Motor neuron (in vitro differentiated cells): ENCODE measurements at places on chromosomes 12 and 14. TPM values are rescaled to one million over a fixed set of nuclear protein-coding genes. Genes with fewer than 3 reads are reported as not detected.

DNA sequence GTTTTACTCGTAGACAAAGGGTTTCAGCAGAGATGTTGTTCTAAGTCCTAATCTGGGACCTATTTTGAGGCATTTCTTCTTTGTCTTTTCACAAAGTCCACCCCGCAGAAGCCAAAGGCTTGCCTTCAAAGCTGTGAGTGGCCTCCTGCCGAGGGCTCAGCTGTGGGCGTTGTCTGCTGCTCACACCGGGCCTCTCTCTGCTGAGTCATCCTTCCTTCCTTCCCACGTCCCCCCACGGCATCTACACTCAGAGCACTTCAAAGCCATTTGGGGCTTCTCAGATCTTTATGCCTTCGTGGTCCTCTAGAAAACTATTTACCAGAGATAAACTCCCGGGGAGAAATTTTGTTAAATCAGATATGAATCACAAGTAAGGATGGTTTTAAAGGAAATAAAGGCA lies 115.9 kb upstream of the TMPO start:
- ATAC-seq = peak; percentile 83

GRCh38 chr12:80625901-80626300 lies 81.5 kb upstream of the MYF6 start:
- no peak for ATAC-seq

- no peak for ATAC-seq
Observed at GRCh38 chr12:32496946-32497345, 97.6 kb downstream of the FGD4 start.

DNA sequence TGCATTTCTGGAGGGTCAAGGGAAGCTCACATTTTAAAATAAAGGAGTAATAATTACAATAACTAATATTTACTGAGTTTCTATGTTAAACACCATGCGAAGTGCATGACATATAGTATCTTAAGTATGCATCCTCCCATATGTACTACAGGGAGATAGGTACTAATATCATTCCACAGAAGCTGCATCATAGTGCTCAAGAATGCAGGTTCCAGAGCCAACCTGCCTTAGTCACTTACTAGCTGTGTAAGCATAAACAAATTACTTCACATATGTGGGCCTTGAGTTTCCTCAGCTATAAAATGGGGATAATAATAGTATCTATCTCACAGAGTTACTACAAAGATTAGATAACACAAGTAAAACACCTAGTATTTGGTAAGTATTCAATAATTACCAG lies 18.3 kb downstream of the ARMH4 start:
- peak; percentile 20 for ATAC-seq

DNA sequence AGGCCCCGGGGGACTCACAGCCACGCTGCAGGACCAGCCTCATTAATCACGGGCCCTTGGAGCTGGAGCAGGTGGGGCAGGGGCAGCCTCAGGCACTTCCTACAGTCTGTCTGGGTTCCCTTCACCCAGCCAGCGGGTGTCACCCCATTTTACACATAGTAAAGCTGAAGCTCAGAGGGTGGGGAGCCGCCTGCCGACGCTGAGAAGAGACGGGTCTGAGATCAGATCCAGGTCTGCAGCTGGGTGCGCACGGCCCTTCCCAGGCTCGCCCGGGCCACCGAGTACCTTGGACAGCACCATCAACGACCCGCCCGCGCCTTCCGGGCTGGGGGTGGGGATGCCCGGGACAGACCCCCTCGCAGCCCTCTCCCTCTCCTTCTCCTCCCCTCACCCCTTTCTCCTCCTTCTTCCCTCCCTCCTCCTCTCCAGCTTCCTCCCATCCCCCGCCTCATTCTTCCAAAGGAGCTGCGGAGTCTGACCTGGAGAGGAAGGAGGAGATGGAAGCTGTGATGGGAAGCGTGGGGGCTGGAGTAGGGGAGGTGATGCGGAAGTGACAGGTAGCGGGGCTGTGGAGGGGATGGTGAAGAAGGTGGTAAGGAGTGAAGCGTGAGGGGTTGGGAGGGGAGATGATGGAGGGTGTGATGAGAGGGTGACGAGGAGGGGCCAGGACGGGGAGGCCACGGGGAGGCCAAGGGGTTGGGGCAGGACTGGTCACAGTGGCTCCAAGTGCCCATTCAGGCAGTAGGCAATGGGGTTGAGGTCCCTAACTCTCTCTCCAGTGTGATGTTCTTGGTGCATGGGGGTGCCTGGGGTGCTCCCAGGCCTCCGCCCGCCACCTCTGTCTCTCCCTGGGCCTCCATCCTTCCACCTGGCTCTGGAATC lies 8.8 kb downstream of the DTX1 start:
- ATAC-seq = peak; percentile 55

- no peak for ATAC-seq
Observed at GRCh38 chr12:109814600-109815150, 18.5 kb downstream of the TRPV4 start.

The C1RL gene
- 4.5 and 5.1 TPM in 2 replicates for total RNA-seq

DNA sequence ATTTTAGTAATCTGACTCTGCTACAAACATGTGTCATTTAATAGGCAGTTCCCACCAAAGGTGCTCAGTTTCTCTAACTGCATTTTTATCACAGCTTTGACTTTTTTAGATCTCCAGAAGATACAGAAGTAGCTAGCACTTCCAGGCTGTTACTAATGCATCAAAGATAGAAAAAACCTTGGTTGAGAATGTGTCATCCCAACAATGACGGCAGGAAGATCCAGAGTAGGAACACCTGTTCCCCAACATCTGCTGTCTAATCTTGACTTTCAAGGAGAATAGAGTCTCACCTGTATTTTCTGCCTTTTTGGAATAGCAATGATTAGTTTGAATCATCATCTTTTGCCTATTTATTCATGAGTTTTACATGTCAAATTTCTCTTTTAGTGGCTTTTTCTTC lies 45.0 kb downstream of the ARMH4 start:
- ATAC-seq = no peak

DNA sequence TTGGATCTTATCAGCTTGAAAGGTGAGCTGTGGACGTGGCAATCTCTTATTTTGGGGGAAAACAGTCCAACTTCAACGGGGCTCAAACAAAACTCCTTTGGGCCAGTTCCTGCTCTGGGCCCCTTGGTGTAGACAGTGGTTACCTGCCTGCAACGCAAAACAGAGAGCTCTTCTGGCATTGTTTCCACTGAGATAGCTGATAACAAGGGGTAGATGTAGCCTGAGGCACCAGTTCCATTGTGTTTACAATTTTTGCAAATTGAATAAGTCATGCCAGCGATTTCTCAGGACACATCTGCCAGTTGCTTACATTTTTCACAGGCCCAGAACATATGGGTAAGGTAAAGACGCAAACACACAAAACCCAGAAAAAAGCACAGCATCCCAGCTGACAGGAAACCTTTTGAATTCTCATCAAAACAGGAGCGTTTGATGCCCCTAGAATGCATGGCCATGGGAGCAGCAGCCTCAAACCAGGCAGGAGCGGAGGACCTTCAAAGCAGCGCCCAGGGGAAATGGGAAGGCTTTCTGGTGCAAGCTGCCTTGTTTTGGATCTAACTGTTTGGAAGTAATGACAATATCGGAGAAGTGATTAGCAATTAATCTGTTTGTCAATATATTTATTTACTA lies 259.7 kb downstream of the AACS start:
- no peak for ATAC-seq

The PLEKHD1 gene
- 0.33 and 0.56 TPM in 2 replicates for total RNA-seq

GRCh38 chr14:26593357-26593756 lies 4.5 kb downstream of the NOVA1 start:
- ATAC-seq = no peak

- ATAC-seq = no peak
Observed at GRCh38 chr12:64889434-64890216, 65.2 kb downstream of the TBC1D30 start.

The NR1H4 gene
- total RNA-seq = 3.6 TPM in 1 of 2 replicates, not detected in the other

DNA sequence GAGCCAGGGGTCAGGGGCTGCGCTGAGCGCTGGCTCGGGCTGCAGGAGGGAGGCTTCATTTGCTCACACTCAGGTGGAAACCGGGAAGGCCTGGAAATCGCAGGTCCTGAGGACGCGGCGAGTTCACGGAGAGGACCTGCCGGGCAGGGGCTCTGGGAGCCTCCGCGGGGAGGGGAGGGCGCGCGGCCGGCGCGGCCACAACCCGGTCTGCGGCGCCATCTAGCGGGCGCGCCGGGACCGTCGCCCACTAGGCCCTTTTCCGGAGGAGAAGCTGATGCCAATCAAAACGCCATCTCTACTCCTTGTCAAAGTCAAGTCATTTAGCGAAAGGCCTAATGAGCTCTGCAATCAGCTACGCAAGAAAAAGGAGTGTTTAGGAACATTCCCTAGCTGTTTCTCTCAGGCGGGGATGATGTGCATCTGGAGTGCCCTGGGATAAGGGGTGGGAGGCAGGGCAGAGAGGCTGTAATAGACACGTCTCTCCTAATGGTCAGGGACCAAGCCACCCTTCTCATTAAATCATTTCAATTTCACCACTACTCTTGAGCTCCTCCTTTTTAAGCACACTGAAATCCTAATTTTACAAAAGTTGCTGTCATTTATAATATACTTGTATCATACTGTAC lies 885.8 kb upstream of the TMEM132C start:
- ATAC-seq = peak; percentile 96

GRCh38 chr12:97748298-97748697 lies 285.7 kb downstream of the RMST start:
- no peak for ATAC-seq

GRCh38 chr14:101877766-101878165 lies 86.6 kb upstream of the DYNC1H1 start:
- no peak for ATAC-seq

The LHX5 gene
- total RNA-seq = 1.6 TPM in 1 of 2 replicates, not detected in the other

- ATAC-seq = no peak
Observed at GRCh38 chr12:21773806-21774205, 700 bp downstream of the KCNJ8 start.

The IFNG-AS1 gene
- total RNA-seq = not detected in 2 replicates

GRCh38 chr14:25032092-25032784 lies 17.7 kb downstream of the STXBP6 start:
- ATAC-seq = no peak

DNA sequence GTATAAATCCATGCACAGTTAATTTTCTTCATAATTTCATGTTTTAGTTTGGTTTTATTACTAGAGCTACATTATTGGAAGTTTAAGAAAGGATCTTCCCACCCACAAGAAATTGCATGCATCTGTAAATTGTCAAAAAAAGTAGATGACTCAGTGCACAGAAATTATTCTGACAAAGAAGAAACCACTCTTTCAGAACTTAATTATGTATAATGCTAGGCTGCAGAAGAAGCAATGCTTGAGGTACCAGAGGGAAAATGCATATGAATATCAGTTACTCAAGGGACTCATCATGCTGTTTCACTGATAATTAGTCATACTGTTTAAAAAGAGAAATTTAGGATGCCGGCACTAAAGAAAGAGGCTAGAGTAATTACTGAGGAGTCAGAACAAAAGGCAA lies 147.0 kb downstream of the SLC16A7 start:
- ATAC-seq = no peak

The FKBP3 gene
- total RNA-seq = 90.6 and 101 TPM in 2 replicates

The TAS2R42 gene
- 2.8 and 3.3 TPM in 2 replicates for total RNA-seq

GRCh38 chr14:55356913-55357312 lies 54.7 kb downstream of the ATG14 start:
- no peak for ATAC-seq
